AG09309 (cell line): ENCODE measurements at places on chromosomes 12 and 14.

DNA sequence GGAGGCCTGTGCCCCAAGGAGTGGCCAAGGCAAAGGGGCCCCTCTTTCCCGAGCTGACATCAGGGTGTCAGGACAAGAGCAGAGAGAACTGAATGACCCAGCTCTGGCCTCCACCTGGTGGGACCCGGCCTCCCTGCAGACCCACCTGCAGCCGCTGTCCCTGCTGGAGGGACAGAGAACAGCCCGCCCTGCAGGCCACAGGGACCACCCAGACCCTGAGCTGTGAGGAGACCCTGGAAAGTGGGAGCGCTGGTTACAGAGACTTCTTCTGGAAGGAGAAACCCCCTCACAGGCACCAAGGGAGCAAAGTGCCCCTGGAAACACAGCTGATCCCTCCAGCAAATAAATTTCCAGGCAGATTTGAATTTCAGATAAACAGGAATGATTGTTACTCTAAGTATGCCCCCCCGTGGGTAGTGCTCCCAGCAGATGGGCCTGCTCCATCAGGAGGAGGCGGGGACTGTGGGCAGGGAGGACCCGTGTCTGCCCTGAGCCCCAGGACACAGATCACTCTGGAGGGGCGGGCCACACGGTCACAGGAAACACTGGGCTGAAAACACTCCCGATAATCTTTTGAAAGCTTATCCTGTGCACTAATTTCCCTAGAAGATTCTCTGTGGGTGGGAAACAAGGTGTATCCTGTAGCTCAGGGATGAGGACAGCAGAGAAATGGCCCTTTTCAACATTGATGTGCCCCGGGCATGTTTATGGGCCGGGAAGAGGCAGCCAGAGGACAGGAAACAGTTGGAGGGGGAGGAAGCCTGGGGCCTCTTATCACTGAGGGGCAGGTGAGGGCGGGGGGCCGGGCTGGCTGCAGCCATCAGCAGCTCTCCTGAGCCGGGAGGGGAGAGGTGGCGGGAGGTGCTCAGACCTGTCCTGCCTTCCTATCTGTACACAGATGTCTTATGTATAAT is 276.0 kb downstream of the ADGRD1 start:
- DNase-seq, result no peak

- DNase-seq, result no peak
Measured at GRCh38 chr12:56162468-56163290, 4.5 kb downstream of the MYL6 start.

DNA sequence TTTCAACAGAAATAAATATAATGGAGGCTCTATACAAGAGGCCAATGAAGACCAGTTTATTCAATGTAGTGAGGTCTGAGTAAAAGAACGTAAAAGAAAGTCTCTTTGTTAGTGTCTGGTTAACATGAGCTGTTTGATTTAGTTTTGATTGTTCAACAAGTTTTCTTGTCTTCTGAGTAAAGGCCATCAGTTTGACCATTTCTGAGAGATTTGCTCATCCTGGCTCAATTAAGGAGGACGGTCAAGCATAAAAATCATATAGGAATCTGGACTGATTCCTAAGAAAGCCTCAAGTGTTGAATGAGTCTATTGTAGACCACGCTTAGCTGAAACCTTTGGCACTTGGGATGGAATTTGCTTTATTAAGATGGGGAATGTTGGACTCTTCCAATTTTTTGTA is 32.5 kb upstream of the FGF23 start:
- no peak for DNase-seq

DNA sequence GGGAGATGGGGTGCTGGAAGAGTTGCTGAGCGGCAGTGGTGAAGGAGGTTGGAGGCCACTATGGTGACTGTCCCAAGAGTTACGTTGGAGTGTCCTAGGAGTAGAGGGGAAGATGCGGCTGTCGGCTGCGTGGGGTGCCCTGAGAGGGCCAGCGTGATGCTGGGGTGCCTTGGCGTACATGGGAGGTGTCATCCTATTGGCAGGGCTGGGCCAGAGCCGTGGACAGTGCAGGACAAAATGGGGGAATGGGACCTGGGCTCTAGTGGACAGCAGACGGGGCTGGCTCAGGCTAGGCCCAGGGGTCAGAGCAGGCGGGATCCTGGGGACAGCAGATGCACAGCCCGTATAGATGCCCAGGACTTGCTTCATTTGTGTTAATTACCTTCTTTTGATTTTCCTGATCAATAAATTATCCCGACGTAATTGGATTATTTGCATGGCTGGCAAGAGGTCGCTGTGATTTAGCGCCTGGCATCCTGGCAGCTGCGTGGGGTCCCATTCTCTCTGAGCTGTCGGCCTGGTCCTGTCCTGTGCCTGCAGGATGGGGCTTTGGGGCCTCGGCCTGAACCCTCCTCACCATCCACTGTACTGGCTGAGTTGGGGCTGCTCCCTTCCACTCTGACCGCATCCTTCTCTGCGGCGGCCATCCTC is 203.9 kb upstream of the C14orf180 start:
- no peak for DNase-seq

GRCh38 chr14:73761618-73762355 is 47.6 kb upstream of the PNMA1 start:
- DNase-seq, result no peak

GRCh38 chr14:50116966-50117365 is 594 bp upstream of the VCPKMT start:
- DNase-seq, result no peak

- peak; percentile 46 for DNase-seq
Measured at GRCh38 chr14:75132382-75133086, 5.7 kb upstream of the NEK9 start.

DNA sequence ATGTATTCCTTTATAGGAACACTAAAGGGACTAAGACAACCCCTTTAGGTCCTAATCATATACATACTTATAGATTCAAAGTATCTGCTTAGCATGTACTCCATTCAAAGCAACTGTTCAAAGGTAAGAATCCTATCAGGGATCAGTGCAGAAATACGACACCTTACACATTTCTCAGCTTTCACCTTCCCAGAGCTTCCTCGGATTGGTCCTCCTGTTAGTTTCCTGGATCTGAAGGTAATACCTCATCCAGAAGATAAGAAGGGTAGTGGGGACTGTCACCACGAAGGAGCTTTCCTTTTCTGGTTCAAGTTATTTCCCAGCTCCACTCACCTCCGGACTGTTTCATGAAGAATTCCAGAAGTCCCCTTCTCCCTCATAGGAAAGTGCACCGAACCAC is 38.0 kb downstream of the RCOR1 start:
- DNase-seq, result no peak

- DNase-seq, result no peak
Measured at GRCh38 chr12:131378861-131379665, 331.8 kb upstream of the SFSWAP start.

DNA sequence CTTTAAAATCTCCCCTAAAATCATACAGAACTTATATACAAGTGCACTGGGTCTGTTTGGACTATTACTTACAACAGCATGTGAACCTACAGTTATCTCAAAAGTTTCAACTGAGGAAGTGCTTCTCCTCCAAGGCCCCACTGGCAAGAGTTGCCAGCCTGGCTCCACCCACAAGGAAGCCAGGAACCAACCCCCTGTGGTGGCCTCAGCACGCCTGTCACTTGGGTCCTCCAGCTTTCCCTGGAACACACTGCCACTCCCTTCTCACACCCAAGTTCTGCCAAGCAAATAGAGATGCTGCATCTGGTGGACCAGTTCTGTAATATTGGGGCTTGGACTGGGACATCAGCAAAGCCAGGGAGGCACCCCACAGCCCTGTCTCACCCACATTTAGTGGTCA is 115.4 kb downstream of the GCH1 start:
- DNase-seq, result no peak

GRCh38 chr12:51395283-51396230 is 4.4 kb upstream of the GALNT6 start:
- DNase-seq, result no peak

- DNase-seq, result no peak
Measured at GRCh38 chr14:64196056-64196455, 98.1 kb downstream of the ESR2 start.
